ENCODE measurements at places on chromosomes 12 and 14. TPM values are rescaled to one million over a fixed set of nuclear protein-coding genes. Genes with fewer than 3 reads are reported as not detected.
A peak's percentile ranks its signal among the peaks of the same experiment; 100 is the strongest.

GRCh38 chr14:104009297-104009696 lies 67.0 kb upstream of the RD3L start:
- DNase-seq, result no peak
- no peak overlapping the region for H3K4me3 ChIP-seq
- H3K27ac ChIP-seq, result no peak overlapping the region
- H3K27me3 ChIP-seq, result no peaks in the 10 kb centered on the region
- H3K4me1 ChIP-seq, result no peaks in the 10 kb centered on the region

DNA sequence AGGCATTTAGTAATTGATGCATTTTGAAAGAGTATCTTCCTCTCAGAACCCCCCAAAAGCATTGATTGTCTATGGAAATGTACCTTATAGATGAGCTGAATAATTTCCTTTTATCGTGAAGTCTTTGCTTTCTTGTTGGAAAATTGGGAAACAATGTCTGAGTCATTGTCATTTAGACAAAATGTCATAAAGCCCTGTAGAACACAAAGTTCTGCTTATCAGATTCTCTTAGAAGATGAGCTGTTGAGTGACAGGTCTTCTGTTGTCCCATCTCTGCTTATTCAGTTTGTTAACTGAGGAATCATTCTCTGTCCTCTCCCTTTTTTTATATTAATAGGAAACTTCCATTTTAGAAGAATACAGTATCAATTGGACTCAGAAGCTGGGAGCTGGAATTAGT lies 22.9 kb downstream of the MAPKAPK5 start:
- peaks cover 18% of the 10 kb centered on the region for H3K4me1 ChIP-seq
- H3K27ac ChIP-seq, result no peak overlapping the region
- no peak overlapping the region for H3K4me3 ChIP-seq
- H3K36me3 ChIP-seq, result peaks cover 6% of the 10 kb centered on the region

DNA sequence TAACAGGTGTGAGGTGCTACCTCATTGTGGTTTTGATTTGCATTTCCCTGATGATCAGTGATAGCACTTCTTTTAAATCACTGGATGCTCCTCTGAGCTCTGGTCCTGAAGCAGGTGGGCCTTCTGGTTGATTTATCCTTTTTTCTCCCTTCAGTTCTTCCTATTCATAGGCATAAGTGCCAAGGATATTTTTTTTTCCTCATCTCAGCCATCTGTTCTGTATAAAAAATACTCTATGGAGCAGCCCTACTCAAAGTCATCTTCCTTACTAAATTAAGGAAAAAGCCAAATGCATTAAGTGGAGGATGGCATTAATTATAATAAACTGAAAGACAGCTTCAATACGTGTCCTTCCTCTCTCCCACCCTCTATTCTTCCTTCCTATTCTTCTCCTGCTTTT lies 18.4 kb downstream of the SPIC start:
- peaks cover 23% of the 10 kb centered on the region for H3K27me3 ChIP-seq
- no peak for DNase-seq
- H3K27ac ChIP-seq, result no peak overlapping the region
- H3K36me3 ChIP-seq, result no peaks in the 10 kb centered on the region
- no peaks in the 10 kb centered on the region for H3K4me1 ChIP-seq
- H3K4me3 ChIP-seq, result no peak overlapping the region

DNA sequence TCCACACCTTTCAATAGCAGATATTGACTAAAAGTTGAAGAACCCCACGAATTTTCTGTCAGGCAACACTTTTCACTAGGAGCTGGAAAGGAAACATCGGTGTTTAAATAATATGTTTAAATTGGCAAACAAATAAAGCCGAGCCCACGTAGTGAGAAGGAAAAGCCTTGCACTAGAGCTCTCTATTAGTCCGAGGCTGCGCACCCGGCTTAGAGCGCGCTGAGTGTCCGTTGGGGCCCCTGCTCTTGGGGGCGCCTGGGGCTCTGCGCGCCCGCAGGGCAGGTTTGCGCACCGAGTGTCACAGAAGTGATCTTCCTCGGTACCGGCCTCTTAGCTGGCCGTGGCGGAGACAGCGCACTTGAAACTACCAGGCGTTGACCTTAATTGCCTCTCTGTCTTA lies 6.4 kb downstream of the TTC6 start:
- peaks cover 6% of the 10 kb centered on the region for H3K4me1 ChIP-seq
- no peak for DNase-seq
- no peak overlapping the region for H3K4me3 ChIP-seq
- peaks cover 11% of the 10 kb centered on the region for H3K36me3 ChIP-seq

DNA sequence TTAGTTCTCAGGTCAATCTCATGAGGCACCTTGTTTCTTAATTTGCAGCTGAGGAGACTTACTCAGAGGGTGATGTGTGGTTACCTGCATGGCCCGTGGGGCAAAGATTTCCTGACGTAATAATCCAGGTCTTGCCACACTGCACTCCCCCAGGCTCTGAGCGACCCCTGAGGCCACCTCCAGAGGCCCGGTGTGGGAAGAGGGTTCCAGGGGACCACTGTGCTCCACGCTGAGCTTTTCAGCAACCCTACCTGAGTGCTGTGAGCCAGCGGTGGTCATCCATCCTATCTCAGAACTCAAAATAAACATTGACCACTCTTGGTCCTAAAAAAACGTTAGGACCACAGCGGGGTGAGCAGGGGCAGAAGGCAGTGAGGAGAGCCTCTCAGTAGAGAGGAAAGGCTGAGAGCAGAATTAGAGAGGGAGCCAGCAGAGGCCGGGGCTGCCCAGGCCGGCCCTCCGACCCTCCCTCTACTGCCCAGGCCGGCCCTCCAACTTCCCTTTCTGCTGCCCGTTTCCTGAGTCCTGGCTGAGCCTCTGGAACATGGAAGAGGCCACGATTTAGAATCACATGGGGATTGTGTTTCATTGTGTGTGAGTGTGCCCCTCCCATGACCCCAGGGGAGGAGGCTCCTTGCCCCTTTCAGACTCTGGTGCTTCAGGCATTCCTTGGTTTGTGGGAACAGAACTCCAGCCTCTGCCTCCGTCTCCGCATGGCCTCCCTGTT lies 188.2 kb upstream of the DIO3 start:
- H3K27ac ChIP-seq, result no peak overlapping the region
- peaks cover 4% of the 10 kb centered on the region for H3K27me3 ChIP-seq
- no peak overlapping the region for H3K4me3 ChIP-seq

DNA sequence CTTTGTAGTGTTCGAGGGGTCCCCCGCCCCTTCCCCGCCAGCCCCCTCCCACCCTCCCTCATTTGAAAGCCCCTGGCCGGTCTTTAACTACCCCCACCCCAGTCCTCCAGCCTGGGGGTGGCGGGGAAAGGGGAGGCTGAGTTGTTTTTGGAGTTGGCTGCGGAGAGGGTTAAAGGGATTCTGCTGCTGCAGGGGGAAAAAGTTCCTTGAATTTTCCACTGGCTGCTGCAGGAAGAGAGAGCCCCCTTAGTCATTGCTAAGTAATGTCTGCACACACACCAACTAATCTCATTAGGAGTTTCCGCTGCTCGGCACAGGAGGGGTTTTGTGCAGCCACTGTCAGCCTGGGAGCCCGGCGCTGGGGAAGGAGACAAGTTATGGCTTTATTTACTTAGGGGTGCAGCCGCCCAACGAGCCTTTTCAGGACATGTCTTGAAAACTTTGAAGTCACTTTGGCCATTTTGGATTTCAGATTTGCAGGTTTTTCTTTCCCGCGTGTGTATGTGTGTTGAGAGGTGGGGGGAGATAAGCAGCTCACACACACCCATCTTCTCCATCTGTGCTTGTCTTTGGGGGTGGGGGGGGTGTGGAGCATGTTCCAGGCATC lies 1.8 kb downstream of the ELK3 start:
- peak overlapping the region; percentile 95 for H3K27ac ChIP-seq
- no peaks in the 10 kb centered on the region for H3K27me3 ChIP-seq
- H3K36me3 ChIP-seq, result no peaks in the 10 kb centered on the region

The HOXC5 gene
- total RNA-seq, result not detected

The KCTD10 gene
- 47.6 TPM for total RNA-seq

DNA sequence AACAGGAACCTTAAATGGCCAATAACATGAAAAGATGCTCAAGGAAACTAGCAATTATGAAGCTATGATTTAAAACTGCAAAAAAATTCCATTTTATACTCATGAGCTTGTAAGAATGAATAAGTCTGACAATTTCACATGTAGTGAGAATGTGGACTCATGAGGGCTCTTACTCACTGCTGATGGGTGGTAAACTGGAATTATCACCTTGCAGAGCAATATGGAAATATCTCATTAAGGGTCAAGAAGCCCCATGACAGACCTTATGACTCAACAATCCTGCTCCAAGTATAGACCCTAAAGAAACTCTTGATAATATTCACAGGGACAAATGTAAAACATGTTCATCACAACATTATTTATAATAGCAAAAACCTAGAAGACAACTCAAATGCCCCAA lies 23.5 kb upstream of the SMAGP start:
- H3K27me3 ChIP-seq, result no peaks in the 10 kb centered on the region
- H3K4me1 ChIP-seq, result peaks cover 26% of the 10 kb centered on the region
- H3K36me3 ChIP-seq, result peaks cover 30% of the 10 kb centered on the region

- no peaks in the 10 kb centered on the region for H3K27me3 ChIP-seq
- no peak overlapping the region for H3K27ac ChIP-seq
- H3K36me3 ChIP-seq, result no peaks in the 10 kb centered on the region
Measured at GRCh38 chr12:20212658-20213555, 155.4 kb upstream of the PDE3A start.

The ANKRD33 gene
- not detected for total RNA-seq

DNA sequence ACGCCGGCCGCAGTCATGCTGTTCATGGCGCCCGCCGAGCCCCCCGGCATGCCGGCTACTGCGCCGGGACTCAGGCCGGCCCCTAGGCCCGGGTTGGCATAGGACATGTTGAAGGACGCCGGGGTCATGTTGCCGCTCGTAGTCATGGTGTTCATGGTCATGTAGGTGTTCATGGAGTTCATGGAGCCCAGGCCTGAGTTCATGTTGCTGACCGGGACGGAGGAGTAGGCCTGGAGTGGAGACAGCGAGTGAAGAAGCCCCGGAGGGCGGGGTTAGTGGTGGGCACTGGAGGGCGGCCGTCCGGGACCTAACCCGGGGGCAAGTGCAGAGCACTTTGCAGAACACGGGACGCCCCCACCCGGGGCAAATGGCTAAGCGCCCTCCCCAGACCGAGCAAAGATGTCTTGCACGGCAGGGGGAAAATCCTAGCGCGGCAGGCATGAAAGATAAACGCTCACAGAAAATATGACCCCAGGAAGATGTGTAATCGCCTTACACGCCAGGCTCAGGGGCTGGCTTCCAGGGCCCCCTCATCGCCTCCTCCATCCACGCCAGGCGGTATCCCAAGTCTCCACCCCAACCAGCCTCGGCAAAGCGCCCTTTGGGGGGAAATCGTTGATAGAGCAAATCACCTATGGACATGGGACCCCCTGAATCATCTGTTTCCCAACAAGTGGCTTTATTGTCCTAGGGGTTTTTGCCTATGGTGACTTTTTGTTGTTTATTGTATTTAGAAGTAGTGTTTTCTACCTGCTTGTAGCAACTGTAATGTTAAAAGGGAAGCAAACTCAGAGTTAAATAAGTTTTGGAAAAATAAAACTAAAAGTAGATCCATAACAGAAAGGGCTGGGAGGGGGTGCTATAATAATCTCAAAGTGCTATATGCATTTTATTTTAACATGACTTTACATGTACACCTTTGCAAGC lies 2.3 kb downstream of the FOXA1 start:
- no peak overlapping the region for H3K27ac ChIP-seq
- H3K4me3 ChIP-seq, result no peak overlapping the region
- no peak for DNase-seq
- H3K27me3 ChIP-seq, result peaks cover 88% of the 10 kb centered on the region

DNA sequence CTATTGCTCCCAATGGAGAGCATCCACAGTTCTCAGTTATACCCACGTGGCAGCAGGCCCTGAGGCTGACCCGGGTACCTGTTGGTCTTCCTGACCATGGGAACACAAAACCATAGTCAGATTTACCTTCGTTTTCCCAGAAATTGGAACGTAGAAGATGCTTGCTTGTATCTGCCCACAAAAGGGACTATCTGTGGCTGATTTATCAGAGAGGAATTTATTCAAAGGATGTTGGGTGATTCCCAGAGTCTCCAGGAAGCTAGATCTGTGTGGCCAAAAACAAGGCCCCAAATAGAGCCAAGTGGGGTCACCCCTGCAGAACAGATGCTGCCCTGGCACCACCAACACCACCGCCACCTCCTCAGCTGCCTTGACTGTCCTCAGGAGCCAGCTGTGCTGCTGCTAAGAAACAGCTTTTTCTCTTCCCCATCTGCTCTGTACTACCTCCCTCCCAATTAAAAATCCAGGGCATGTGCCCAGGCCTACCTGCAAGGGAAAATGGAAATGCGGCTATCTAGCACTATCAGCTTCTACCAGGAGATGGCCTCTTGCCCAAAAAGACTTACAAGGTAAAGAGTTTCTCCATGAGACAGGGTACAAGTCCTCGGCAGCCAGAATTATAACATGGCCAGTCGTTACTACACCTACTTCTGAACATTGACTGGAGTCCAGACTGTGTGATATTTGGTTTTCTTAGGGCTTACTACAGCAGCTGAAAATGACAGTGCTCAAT lies 128.6 kb upstream of the PLEKHG7 start:
- H3K4me3 ChIP-seq, result no peak overlapping the region
- H3K36me3 ChIP-seq, result no peaks in the 10 kb centered on the region
- DNase-seq, result no peak
- no peaks in the 10 kb centered on the region for H3K27me3 ChIP-seq
- peaks cover 2% of the 10 kb centered on the region for H3K4me1 ChIP-seq
- H3K27ac ChIP-seq, result no peak overlapping the region

GRCh38 chr12:72281126-72281525 lies 9.0 kb downstream of the TRHDE start:
- peaks cover 10% of the 10 kb centered on the region for H3K27me3 ChIP-seq
- no peaks in the 10 kb centered on the region for H3K36me3 ChIP-seq
- H3K4me1 ChIP-seq, result no peaks in the 10 kb centered on the region
- no peak overlapping the region for H3K4me3 ChIP-seq
- no peak for DNase-seq

The OASL gene
- 16.9 TPM for total RNA-seq

GRCh38 chr14:25069879-25070278 lies 19.9 kb upstream of the STXBP6 start:
- no peaks in the 10 kb centered on the region for H3K36me3 ChIP-seq
- peaks cover 9% of the 10 kb centered on the region for H3K27me3 ChIP-seq
- no peak overlapping the region for H3K27ac ChIP-seq
- H3K4me1 ChIP-seq, result no peaks in the 10 kb centered on the region

The MYO1H gene
- total RNA-seq, result not detected

The CCDC38 gene
- 0.16 TPM for total RNA-seq

DNA sequence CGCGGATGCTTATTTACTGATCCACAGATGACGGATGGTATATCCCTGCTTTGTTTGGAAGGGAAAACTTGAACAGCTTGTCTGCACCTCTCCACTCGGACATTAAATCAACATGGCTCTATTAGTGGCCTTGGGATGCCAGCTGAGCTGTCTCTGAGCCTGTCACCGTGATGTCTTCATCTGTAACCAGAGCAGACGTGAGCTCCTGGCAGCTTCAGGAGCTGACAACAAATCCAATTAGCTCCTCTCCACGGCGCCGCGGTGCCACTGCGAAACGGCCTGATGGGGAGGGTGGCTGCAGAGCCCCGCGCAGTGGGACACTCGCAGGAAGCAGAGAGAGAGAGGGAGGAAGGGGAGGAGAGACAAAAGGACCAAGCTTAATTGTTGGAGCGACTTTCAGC lies 112.3 kb downstream of the PAPOLA start:
- DNase-seq, result no peak
- peaks cover 19% of the 10 kb centered on the region for H3K27me3 ChIP-seq
- no peak overlapping the region for H3K27ac ChIP-seq
- H3K36me3 ChIP-seq, result no peaks in the 10 kb centered on the region
- no peaks in the 10 kb centered on the region for H3K4me1 ChIP-seq

The PLBD1 gene
- total RNA-seq, result 0.32 TPM

The ARHGDIB gene
- 665 TPM for total RNA-seq

- no peak for DNase-seq
- peaks cover 5% of the 10 kb centered on the region for H3K27me3 ChIP-seq
- no peaks in the 10 kb centered on the region for H3K36me3 ChIP-seq
- no peaks in the 10 kb centered on the region for H3K4me1 ChIP-seq
- H3K4me3 ChIP-seq, result no peak overlapping the region
- no peak overlapping the region for H3K27ac ChIP-seq
Measured at GRCh38 chr12:76216585-76217472, 131.4 kb downstream of the BBS10 start.

Measured in activated naive CD8-positive, alpha-beta T cell treated with anti-CD3 and anti-CD28 coated beads for 36 hours (primary cell).